ENCODE measurements at places on chromosomes 2 and 18.

- no peak for DNase-seq
Observed at GRCh38 chr2:65281627-65282351, 54.2 kb downstream of the ACTR2 start.

- no peak for DNase-seq
Observed at GRCh38 chr2:197944416-197945096, 140.2 kb downstream of the PLCL1 start.

GRCh38 chr2:190911813-190912212 is 31.2 kb downstream of the GLS start:
- DNase-seq = no peak

DNA sequence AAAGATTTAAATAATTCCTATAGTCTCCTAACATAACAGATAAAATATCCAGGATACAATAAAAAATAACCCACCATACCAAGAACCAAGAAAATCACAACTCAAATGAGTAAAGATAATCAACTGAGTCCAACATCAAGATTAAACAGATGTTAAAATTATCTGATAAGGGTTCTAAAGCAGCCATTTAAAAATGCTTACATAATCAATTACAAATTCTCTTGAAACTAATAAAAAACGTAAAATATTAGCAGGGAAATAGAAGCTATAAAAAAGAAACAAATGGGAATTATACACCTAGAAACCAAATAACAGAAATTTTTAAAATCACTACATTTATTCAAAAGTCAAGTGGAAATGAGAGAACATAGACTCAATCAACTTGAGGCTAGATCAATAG is 297.7 kb upstream of the RAB6C start:
- DNase-seq = no peak

- no peak for DNase-seq
Observed at GRCh38 chr18:43160509-43160908, 45.0 kb upstream of the RIT2 start.

GRCh38 chr18:25077038-25077943 is 274.7 kb downstream of the ZNF521 start:
- no peak for DNase-seq

- no peak for DNase-seq
Observed at GRCh38 chr2:151289972-151290866, 751 bp upstream of the NMI start.
